ENCODE measurements at places on chromosomes 2 and 18. TPM values are rescaled to one million over a fixed set of nuclear protein-coding genes. Genes with fewer than 3 reads are reported as not detected.

EVX2 gene
- total RNA-seq, result not detected

ECEL1 gene
- total RNA-seq, result 1.0 TPM

DNA sequence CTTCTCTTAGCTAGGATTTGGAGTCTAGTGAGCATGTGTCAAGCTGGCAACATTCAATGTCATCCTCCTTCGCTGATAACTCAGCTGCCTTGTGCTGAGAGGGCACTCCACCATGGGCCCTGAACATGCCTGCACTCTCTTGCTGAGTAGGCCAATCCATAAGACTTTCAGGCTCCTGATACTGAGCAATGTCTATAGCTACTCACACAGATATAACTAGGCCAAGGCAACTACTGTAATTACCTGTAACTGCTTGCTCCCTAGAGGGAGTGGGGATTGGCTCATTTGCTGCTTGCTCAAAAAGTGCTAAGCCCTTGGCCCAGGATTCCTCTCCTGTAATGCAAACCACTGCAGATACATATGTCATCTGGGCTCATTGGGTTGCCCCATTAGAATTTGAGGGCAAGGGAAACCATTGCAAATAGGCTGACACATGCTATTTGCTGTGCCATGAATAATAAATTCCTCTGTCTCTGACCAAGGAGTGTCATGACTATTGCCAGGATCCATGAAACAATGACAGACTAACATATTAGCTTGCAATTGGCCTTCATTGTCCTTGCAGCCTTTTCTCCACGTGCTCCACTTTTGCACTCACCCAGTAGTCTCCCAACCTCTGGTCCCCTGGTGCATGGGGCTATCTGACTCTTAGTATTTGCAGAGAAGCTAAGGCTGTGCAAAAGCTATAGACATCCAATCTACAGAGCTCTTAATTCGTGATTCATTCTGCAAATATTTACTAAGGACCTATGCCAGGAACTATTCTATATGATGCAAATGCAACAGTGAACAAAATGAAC is 36.9 kb upstream of the BMPR2 start:
- no peak overlapping the region for H3K4me3 ChIP-seq
- no peaks in the 10 kb centered on the region for H3K27me3 ChIP-seq
- H3K36me3 ChIP-seq, result no peaks in the 10 kb centered on the region

PTPRN gene
- not detected for total RNA-seq

GRCh38 chr2:71851094-71851750 is 296.4 kb downstream of the CYP26B1 start:
- DNase-seq, result no peak
- no peaks in the 10 kb centered on the region for H3K36me3 ChIP-seq
- H3K4me1 ChIP-seq, result peaks cover 4% of the 10 kb centered on the region
- no peak overlapping the region for H3K4me3 ChIP-seq

DNA sequence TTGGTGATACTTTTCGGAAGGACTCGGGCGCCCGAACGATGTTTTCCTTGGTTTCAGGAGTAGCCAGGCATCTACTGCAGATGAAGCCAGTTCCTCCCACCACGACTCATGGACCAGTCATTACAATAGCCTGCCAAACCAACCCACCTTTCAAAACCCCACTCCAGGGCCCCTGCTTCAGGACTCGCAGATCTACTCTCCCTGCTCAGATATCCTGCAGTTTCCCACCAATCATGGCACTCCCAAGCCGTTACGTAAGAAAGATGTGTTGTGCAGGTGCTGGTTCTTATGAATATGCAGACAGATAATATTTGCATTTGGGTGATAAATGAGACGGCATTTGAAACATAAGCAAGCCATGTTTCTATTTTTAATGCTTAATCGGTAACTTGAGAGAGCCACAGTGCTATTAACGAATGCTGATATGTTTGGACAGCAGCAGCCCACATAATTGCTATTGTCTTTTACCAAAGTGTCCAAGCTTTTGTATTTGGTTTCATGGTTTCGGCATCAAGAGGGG is 3.5 kb upstream of the CYS1 start:
- H3K4me1 ChIP-seq, result peaks cover 17% of the 10 kb centered on the region
- no peak overlapping the region for H3K27ac ChIP-seq
- H3K4me3 ChIP-seq, result no peak overlapping the region
- no peak for DNase-seq
- peaks cover 51% of the 10 kb centered on the region for H3K27me3 ChIP-seq

REG3A gene
- total RNA-seq, result not detected

DNA sequence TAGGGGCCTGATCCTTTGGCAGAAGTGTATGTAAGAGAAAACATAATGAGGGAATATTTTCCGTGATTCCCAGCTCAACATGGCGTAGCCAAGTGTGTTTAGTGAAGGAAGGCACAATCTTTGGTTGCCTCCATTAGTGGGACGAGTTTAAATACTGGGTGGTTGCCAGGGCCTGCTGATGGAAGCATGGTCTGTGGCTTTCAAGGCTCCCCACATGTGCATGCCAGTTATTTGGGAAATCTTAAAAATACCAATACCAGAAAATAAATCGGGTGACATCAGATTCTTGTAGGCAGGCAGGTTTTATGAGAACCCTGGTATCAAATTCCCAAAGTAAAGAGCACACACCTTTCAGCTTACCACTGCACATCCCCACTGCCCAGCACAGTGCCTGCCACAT is 7.1 kb downstream of the MYL12A start:
- no peak for DNase-seq
- H3K36me3 ChIP-seq, result peaks cover 64% of the 10 kb centered on the region
- no peak overlapping the region for H3K4me3 ChIP-seq
- H3K4me1 ChIP-seq, result peaks cover 81% of the 10 kb centered on the region
- no peak overlapping the region for H3K27ac ChIP-seq

DNA sequence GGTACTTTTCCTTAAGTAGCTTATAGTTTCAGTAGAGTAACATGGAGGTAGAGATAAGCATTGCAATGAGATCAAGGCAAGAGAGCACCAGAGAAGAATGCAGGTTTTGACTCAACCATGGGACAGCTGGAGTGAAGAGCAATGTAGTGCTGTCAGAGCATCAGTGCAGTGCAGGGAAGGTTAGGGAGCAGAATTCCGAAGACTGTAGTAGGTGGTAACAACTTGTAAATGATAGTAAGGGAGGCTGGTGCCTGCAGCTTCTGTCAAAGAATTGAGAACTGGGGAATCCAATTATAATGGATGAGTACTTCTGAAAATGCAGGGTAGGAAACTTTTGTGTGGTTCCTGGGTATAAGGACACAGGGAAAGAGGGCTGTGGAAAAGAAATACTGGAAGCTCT is 183.2 kb downstream of the KCNS3 start:
- H3K27me3 ChIP-seq, result no peaks in the 10 kb centered on the region
- no peak for DNase-seq

- no peaks in the 10 kb centered on the region for H3K27me3 ChIP-seq
- H3K4me1 ChIP-seq, result no peaks in the 10 kb centered on the region
- no peak overlapping the region for H3K4me3 ChIP-seq
- no peak for DNase-seq
These were observed 111.3 kb upstream of the BOD1L2 start for GRCh38 chr18:57035590-57035989.

DNA sequence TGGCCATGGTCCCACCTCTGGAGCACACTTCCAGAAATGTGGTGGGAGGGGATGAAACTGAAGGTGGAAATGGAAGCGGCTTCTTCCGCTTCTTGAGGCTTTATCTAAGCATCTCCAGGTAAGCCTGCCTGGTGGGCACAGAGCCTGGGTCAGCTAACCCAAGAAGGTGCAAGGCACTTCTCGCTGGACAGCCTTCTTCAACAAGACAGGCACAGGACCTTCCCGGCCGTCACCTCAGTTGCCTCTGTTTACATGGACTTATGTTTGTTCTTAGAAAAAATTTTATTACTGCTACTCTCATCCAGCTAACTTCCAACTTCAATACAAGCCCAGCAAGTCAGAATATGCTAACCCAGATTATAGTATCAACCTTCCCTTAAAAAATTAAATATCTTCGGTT is 51.9 kb downstream of the SRD5A2 start:
- H3K36me3 ChIP-seq, result no peaks in the 10 kb centered on the region
- H3K4me3 ChIP-seq, result no peak overlapping the region
- no peak overlapping the region for H3K27ac ChIP-seq

HOXD3 gene
- 0.47 TPM for total RNA-seq

DNA sequence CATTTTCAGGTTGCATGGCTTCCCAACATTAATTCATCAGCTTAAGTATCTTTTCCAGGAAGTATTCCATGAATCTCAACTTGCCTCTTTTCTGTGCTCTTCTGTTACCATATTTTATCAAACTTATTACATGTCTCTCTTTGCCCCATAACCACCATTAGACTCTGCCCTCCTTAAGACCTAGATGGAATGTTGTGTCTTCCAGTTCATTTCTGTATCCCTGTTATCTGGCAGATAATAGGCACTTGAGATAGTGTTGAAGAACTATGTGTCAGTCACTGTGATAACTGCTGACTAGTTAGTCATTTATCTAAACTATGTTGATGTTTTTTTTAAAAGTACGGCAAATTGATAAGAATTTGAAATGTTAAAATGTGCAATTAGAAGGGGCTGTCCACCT is 41.8 kb downstream of the GLS start:
- no peak for DNase-seq
- H3K27me3 ChIP-seq, result no peaks in the 10 kb centered on the region
- H3K36me3 ChIP-seq, result peaks cover 83% of the 10 kb centered on the region
- H3K4me1 ChIP-seq, result no peaks in the 10 kb centered on the region
- no peak overlapping the region for H3K4me3 ChIP-seq
- H3K27ac ChIP-seq, result no peak overlapping the region

APOB gene
- 0.53 TPM for total RNA-seq

DNA sequence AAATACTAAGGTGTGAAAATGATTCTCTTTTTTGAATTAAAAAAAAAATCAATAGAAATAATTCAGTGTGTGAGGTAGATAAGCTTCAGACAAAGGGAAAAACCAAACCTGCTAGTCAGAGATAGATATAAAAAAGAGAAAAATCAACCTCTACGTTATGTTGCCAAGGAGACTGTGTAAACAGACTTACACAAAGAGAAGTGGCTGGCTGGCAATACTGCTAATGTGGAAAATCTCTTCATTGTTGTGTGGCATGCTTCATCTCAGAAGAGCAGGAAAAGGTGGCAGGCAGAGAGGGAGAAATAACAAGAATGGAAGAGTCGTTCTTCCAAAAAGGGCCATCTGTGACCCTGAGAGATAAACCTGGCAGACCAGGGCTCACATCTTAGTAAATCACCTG is 200.8 kb downstream of the SLC8A1 start:
- H3K27me3 ChIP-seq, result no peaks in the 10 kb centered on the region
- no peak for DNase-seq

- no peak overlapping the region for H3K4me3 ChIP-seq
- DNase-seq, result no peak
- H3K36me3 ChIP-seq, result no peaks in the 10 kb centered on the region
- H3K27ac ChIP-seq, result no peak overlapping the region
- H3K27me3 ChIP-seq, result no peaks in the 10 kb centered on the region
These were observed 39.1 kb upstream of the RPL31 start for GRCh38 chr2:100963026-100963375.

- H3K36me3 ChIP-seq, result no peaks in the 10 kb centered on the region
- H3K4me3 ChIP-seq, result no peak overlapping the region
- no peak for DNase-seq
- no peak overlapping the region for H3K27ac ChIP-seq
- no peaks in the 10 kb centered on the region for H3K4me1 ChIP-seq
These were observed 139.4 kb upstream of the GPC1 start for GRCh38 chr2:240296104-240296406.

All from lower lobe of right lung (tissue), 2 donors.